Mesothelial cell of epicardium (in vitro differentiated cells): ENCODE measurements at places on chromosomes 16 and 17. TPM values are rescaled to one million over a fixed set of nuclear protein-coding genes. Genes with fewer than 3 reads are reported as not detected.

STH gene
- not detected in 3 replicates for total RNA-seq

- no peaks in the 10 kb centered on the region for H3K4me1 ChIP-seq
- H3K27ac ChIP-seq, result no peak overlapping the region
- DNase-seq, result no peak
- peaks cover 31% of the 10 kb centered on the region for H3K36me3 ChIP-seq
- no peaks in the 10 kb centered on the region for H3K27me3 ChIP-seq
These were observed 70.8 kb downstream of the HELZ start for GRCh38 chr17:67174190-67174589.

DNA sequence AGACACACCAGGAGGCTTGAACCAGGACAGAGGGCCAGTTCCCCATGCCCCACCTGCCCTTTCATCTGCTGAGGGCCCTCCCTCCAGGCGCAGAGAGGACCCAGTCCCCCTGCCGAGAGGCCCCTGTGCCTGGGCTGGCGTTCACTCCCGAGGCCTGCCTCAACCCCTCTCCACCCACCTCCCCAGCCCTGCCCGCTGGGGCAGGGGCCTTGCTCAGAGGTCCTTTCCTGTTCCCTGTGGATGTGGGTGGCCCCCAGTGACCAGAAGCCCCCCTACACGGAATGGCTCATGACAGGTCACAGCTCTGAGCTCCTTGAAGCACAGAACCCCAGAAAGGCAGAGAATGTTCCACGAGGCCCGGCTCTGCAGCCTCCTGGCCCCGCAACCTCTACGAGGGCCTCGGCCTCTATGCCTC lies 6.7 kb downstream of the TMC6 start:
- peaks cover 5% of the 10 kb centered on the region for H3K4me1 ChIP-seq
- H3K27ac ChIP-seq, result no peak overlapping the region
- no peak overlapping the region for H3K4me3 ChIP-seq
- no peaks in the 10 kb centered on the region for H3K27me3 ChIP-seq

DNA sequence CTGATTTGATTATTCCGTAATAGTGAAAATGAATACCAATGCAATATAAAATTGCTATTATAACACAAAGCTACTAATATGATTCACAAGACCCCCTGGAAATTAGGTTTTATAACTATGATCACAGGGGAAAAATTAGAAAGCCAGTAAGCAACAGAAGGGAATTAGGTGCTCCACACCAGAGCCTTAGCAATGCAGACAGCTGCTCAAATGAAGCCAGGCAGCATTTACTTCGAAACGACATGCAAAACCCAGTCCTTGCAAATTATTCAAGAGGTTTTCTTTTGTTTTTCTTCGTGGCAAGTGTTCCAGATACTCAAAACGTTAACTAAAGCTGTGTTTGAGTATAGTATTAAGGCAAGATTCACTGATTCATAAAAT lies 47.9 kb downstream of the TOX3 start:
- H3K27me3 ChIP-seq, result peaks cover 60% of the 10 kb centered on the region
- DNase-seq, result no peak
- H3K36me3 ChIP-seq, result no peaks in the 10 kb centered on the region
- H3K4me1 ChIP-seq, result peaks cover 39% of the 10 kb centered on the region
- no peak overlapping the region for H3K4me3 ChIP-seq
- no peak overlapping the region for H3K27ac ChIP-seq

- peak overlapping the region; percentile 57 for H3K27ac ChIP-seq
- H3K36me3 ChIP-seq, result no peaks in the 10 kb centered on the region
- no peak for DNase-seq
- H3K27me3 ChIP-seq, result peaks cover 2% of the 10 kb centered on the region
These were observed 71.6 kb upstream of the CREBBP start for GRCh38 chr16:3951861-3952736.

DNA sequence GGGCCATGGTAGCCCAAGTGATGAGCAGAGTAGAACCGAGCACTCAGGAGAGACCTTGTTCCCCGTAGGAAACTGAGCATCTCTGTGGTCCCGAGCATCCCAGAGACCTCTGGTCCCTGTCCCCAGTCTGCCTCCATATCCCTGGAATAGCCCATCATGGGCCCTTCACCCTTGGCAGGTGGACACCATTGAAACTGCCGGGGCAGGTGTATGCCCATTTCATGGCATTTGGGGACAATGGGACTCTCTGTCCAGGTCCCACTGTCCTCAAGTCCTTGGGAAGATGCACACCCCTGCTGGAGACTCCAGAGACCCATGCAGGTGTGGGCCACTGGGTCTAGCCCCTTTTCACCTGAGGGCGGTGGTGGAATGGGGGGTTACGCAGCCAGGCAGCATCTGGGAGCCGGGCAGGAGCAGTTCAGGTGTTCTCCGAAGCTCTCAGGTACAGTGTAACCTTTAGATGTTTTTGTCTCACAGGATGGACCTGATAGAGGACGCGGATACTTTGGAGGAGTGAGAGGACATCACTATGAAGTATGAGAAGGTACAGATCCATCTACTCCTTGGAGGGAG lies 75.9 kb downstream of the GOSR1 start:
- H3K4me1 ChIP-seq, result no peaks in the 10 kb centered on the region
- no peak overlapping the region for H3K27ac ChIP-seq
- no peaks in the 10 kb centered on the region for H3K27me3 ChIP-seq
- no peak overlapping the region for H3K4me3 ChIP-seq

DNA sequence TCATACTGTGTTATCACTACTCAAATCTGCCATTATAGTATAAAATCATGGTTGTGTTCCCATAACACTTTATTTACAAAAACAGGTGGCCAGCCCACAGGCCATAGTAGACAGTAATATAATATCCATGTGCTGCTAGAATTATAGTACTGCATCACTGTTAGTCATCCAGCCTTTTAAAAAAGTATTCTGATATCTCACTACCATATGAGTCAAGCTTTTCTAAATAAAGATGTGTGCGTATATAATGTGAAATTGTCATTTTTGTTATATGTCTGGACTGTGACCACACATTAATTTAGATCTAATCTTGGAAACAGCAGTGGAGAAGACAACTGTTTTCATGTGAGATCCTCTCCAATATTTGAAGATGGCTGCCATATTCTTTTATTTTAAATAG lies 1049.1 kb upstream of the GOT2 start:
- no peak overlapping the region for H3K27ac ChIP-seq
- H3K27me3 ChIP-seq, result peaks cover 2% of the 10 kb centered on the region
- H3K4me1 ChIP-seq, result no peaks in the 10 kb centered on the region
